ENCODE measurements at places on chromosomes 3 and 15.

GRCh38 chr15:63301088-63301487 lies 23.7 kb downstream of the APH1B start:
- peak; percentile 20 for DNase-seq

GRCh38 chr3:146241523-146242240 lies 9.2 kb downstream of the PLSCR4 start:
- peak; percentile 10 for DNase-seq

DNA sequence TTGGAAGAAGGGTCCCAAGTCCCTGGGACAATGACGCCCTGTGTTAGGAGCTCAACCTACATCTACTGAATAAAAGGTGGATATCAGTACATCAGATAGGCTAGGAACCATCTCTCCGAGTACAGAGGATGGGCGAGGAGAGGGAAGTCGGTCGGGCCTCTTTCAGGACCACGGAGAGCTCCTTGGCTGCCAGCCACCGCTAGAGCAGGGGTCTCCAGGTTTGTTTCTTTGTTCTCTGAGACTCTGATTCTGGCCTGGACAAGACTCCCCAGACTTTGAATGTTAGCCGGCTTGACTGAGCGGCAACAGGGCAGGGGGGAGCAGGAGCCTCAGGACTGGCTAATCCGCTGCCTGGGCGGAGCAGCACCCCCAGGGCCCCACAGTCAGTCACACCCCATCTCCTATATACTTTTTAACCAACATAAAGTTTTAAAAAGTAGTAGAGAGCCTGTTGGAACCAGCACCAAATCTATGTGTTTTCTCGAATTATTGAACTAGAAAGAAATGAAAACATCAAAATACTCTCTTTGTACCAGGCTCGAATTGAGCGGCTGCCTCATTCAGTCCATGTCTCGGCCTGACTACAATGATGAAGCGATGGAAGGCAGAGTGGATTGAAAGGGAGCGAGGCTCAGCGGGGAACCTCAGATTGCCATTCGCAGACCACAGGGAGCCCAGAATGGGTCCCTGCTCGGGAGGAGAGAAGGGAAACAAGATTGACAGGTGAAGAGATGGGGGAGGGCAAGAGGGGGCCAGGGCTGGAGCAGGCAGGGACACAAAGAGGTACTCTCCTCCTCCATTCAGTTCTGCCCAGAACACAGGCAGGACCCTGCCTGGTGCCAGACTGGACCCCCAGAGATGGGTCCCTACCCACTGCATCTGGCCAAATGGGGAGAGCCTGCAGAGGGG lies 131.6 kb downstream of the TPRA1 start:
- peak; percentile 17 for DNase-seq

- no peak for DNase-seq
Measured at GRCh38 chr3:175749981-175750380, 890.8 kb downstream of the NAALADL2 start.

- DNase-seq = peak; percentile 95
Measured at GRCh38 chr3:197031315-197032285, 2.0 kb upstream of the MELTF start.

DNA sequence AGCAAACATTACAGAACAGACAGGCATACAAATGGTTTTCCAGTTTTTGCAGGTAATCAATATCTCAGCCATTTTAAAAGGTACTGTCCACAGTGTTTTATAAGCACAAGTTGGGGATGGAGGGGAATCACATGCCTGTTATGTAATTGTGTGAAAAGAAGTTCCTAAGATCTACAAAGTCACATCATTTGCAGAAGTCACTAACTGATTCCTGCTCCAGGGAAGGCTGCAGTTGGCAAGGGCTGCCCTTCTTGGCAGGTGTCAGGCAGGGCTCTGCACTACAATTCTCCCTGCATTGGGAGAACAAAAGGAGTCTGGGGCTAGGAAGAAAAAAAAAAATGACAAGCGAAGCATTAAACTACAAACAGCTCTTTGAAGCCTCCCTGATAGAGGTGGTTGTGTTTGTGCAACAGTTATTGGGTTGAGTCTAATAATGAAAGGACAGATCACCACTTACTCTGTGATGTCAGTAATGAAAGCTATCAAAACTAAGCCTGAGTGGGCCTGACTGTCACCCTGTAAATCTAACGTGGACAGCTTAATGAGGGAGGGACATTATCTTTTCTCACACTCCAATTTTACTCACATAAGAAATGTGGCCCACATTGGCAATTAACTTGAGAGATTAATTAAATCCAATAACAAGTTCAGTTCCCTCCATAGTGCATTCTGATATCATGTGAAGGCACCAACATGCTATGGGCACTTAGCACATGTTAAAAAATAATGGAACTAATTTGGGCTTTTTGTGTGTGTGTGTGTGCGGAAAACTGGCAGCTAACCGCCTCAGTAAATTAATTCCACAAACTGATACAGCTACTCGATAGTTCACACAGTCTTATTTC lies 242.9 kb downstream of the FHIT start:
- no peak for DNase-seq

DNA sequence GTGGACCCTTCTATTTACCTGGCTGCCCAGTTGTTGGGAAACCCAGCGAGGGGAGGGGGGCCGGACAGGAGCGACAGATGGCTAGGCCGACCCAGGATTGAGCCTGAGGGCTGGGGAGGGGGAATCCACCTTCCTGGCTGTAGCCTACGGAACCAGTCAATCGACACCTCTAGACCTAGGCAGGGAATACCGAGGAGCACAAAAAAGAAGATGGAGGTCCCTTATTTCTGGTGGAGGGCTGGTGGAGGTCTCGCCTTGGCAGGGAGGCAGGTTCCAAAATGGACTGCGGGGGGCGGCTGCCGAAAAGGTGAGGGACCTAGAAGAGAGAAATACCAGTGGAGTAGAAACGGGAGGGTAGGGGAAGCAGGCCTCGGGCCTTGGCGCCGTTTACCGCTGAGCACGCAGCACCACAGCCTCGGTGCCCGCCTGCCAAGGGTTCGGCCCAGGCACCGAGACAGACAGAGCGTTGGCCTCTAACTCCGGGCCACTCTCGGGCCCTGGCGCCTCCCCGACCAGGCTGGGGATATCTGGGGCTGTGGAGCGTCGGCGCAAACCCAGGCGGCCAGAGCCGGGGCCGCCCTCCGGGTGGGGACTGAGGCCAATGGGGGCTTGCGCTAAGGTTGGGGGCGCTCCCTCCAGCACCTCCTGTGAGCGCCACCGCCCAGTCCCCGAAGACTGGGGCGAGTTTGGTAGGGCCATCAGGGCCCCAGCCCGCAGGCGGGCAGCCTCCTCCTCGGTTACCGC lies 1.6 kb downstream of the ANKRD63 start:
- no peak for DNase-seq

DNA sequence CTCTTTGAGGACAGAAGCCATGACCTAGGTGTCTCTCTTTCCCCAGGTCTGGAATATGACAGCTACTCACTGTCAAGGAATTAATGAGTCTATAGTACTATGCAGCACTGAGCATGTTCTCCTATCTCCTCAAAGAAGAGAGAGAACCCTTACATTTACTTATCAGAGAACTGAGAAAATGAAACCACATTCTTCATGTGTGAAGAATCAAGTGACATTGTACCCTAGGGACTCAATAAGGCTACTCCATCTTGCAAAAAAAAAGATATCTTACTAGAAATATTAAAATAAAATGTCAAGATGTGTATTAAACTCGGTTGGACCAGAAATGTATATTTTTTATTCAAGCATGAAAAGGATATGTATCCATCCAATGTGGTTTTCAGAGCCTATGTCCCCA lies 133.2 kb upstream of the COL8A1 start:
- DNase-seq = no peak

- peak; percentile 71 for DNase-seq
Measured at GRCh38 chr3:149454746-149455145, 19.8 kb upstream of the TM4SF4 start.

GRCh38 chr3:75938921-75939320 lies 153.6 kb upstream of the ZNF717 start:
- no peak for DNase-seq

- DNase-seq = no peak
Measured at GRCh38 chr3:185477316-185477715, 21.5 kb downstream of the TMEM41A start.

DNA sequence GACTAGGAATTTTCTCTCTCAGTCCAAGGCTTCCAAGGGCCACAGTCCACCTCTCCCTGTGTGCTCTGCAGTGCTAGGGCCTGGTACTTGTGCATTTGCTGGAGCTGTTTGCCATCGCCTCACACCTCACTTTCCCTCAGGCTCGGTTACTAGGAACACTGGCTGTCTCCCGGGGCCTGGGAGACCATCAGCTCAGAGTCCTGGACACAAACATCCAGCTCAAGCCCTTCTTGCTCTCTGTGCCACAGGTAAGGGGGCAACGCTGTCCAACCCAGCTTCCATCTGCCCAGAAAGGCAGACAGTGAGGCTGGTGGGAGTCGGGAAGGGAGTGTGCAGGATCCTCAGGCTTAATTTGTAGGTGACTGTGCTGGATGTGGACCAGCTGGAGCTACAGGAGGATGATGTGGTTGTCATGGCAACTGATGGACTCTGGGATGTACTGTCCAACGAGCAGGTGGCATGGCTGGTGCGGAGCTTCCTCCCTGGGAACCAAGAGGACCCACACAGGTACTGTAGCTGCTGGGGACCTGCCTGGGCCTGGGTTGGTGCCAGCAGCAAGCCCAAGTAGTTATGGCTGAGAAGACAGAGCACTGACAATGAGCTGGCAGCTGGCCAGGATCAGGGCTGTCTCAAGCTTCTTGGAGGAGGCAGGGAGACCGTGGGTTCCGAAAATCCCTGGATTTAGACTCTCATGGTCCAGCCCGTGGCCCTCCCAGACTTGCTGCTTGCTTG lies 3.4 kb downstream of the PPM1M start:
- no peak for DNase-seq

DNA sequence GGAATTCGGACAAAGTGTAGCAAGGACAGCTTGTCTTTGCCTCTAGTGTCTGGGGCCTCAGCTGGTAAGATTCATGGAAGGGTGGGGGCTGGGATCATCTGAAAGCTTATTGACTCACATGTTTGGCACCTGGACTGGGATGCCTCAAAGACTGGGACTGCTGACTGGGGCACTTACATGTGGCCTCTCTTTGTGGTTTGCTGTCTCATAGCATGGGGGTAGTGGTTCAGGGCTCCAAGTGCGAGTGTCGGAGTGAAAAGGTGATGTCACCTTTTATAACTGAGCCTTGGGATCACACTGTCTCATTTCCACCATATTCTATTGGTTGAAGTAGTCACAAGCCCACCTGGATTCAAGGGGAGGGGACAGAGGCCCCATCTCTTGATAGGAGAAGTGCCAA lies 6.8 kb downstream of the MFSD1 start:
- DNase-seq = peak; percentile 85

GRCh38 chr3:191282251-191283185 lies 46.7 kb upstream of the CCDC50 start:
- DNase-seq = peak; percentile 7

GRCh38 chr3:11146773-11147660 lies 7.3 kb upstream of the HRH1 start:
- peak; percentile 28 for DNase-seq

GRCh38 chr15:74231475-74231874 lies 4.7 kb upstream of the CCDC33 start:
- DNase-seq = no peak

DNA sequence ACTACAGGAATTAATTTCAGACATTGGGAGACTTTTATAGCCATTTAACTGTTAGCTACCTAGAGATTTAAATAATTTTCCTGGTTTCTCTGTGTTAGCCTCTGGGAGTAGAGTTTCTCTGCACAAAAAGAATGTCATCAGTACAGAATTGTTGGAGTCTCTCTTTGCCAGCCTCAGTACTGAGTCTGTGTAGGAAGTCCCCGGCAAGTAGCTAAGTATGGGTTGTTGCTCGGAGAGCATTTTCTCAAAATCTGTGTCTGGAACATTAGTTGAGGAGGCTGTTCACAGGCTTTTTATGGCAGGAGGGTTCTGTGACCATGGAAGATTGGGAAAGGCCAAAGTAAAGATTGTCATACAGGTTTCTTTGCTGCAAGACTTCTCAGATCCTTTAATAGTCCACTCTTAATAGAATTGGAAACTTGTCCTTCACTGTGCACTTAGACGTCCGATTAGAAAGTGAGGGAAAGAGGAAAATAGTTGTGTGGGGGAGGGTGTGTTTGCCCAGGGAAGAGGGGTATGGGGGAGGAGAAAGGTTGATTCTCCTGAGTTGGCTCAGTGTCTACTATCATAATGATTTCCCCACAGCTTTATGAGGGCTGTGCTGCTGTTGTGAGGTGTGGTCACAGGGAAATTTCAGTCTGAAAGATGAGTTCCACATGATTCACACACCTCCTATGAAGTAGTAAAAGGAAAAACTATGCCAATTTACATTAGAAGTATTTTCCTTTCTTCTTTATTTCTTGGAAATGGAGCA lies 207.1 kb downstream of the PTPRG start:
- DNase-seq = peak; percentile 54

- DNase-seq = peak; percentile 26
Measured at GRCh38 chr15:77530576-77530975, 102.1 kb downstream of the LINGO1 start.

DNA sequence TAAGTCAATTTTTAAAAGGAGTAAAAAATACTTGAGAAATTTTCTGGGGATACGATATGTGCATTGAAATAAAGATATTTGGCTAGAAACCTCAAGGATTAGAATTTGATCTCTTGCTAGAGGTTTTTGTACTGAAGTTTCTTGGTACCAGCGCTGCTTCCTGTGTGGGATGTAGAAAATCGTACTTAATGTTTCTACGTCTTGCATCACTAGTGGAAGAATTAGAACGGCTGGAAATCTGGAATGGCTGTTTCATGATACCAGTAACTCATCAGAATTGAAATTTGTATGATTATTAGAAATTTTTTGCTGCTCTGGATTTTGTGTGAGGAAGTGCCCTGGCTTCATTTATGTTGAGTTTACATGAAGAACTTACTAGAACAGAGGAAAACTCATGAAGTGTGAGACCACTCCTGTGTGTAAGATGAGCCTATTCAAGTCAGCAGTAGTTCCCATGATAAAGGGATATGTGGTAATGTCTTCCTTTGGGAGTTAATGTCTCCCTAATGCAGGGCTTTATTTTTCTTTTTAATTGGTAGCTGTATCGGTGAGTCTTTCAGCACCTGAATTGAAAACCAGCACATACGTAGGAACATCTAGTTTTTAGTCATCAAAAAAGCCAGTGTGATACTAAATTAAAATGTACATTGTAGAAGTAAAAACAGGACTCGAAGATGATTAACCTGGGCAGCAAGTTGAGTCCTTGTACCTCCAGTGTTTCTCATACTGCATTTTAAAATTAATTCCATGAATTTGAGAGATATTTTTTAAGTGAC lies 3.2 kb downstream of the KBTBD8 start:
- DNase-seq = no peak

GRCh38 chr3:57855943-57856342 lies 99.8 kb downstream of the SLMAP start:
- no peak for DNase-seq

- DNase-seq = no peak
Measured at GRCh38 chr3:47414666-47415587, 34.1 kb downstream of the PTPN23 start.

DNA sequence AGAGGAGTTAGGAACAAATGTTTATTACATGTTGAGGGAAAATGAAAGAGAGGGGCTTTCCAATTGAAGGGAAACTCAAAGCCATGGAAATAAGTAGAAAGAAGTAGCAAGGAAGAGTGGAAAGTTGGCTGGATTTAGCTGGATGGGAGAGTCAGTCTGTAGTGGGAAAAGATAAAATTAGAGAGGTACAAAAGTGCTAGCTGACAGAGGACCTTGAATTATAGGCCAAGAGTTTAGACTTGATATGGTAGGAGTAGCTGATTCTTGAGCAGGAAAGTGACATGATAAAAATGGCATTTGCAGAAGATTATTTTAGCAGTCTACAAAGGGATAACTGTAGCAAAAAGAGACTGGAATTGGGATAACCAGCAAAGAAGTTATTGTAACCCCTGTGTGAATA lies 425.8 kb downstream of the ROBO1 start:
- DNase-seq = no peak

- no peak for DNase-seq
Measured at GRCh38 chr3:79184251-79184650, 583.5 kb downstream of the ROBO1 start.

GRCh38 chr15:61697796-61698195 lies 362.5 kb downstream of the VPS13C start:
- DNase-seq = no peak

All from fibroblast of skin of right quadriceps (primary cell).